Hair follicular keratinocyte (primary cell): ENCODE measurements at places on chromosomes 16 and 17. TPM values are rescaled to one million over a fixed set of nuclear protein-coding genes. Genes with fewer than 3 reads are reported as not detected.

IRF8 gene
- not detected in 2 replicates for total RNA-seq

RNF227 gene
- total RNA-seq: 2.6 and 5.9 TPM in 2 replicates

ZMYND15 gene
- total RNA-seq: 0.08 and 0.11 TPM in 2 replicates

STH gene
- not detected in 2 replicates for total RNA-seq

PLA2G10 gene
- total RNA-seq: 0.23 TPM in 1 of 2 replicates, not detected in the other

CRISPLD2 gene
- total RNA-seq: 0.70 and 1.1 TPM in 2 replicates

PRSS27 gene
- 0.31 and 0.76 TPM in 2 replicates for total RNA-seq

PRDM7 gene
- not detected in 2 replicates for total RNA-seq

TPSD1 gene
- not detected in 2 replicates for total RNA-seq

NOG gene
- total RNA-seq: 1.3 and 1.4 TPM in 2 replicates

TLCD2 gene
- total RNA-seq: 0.99 and 1.2 TPM in 2 replicates

ACSM3 gene
- total RNA-seq: 0.65 and 2.6 TPM in 2 replicates
